Cerebellar nuclear complex (tissue), 1 donor: ENCODE measurements at places on chromosomes 3 and 15.

DNA sequence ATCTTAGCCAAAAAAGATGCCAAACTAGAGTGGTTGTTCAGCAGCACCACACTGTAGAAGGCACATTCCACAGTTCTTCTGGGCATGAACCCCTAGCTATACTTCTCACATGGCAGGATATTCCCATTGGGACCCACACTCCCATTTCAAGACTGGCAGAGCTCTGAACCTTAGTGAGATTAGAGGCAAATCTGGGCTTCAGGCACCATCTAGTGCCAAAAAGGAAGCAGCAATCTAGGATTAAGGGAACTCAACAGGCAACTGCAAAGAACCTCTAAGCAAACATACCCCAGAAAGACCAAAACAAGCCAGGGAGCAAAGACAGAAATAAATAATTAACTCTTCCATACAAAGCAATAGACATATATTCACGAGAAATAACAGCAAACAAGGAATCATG is 66.2 kb downstream of the TAFA4 start:
- DNase-seq, result no peak

GRCh38 chr3:128232376-128233178 is 79.3 kb downstream of the EEFSEC start:
- no peak for DNase-seq

DNA sequence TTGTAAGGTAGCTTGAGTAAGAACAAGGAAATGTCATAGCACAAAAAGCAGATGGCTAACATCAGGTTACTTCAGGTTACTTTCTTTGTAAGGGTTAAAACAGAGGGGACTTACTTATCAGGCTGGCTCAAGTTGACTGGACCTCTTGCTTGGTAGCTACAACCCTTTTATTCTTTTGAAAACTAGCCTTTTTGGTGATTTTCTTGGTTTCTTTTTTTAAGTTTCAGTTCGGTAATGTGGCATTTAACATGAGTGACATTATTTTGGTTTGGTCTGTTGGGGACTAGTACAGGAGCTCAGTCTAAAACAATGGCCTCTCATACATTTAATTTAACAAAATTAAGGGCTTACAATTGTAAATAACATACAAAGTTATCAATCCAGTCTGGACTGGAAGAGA is 621.4 kb downstream of the OTOL1 start:
- no peak for DNase-seq

DNA sequence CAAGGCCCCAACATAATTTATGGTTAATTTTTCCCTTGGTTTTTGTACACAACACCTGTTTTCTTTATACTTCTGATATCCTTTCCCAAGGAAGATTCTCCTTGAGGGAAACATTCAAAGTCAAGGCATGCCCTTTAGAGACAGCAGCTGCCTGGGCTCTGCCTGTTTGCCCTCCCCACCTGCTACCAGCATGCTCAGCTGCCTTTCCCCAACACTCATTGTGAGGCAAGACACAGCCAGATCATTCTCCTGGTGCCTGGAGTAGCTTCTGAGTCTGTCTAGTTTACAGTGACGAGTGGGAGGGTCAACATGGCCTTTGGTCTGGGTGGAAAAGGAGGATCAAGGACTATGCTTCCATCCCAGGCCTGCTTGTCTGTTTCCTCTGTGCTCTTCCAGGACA is 132.5 kb downstream of the EPHB1 start:
- no peak for DNase-seq

DNA sequence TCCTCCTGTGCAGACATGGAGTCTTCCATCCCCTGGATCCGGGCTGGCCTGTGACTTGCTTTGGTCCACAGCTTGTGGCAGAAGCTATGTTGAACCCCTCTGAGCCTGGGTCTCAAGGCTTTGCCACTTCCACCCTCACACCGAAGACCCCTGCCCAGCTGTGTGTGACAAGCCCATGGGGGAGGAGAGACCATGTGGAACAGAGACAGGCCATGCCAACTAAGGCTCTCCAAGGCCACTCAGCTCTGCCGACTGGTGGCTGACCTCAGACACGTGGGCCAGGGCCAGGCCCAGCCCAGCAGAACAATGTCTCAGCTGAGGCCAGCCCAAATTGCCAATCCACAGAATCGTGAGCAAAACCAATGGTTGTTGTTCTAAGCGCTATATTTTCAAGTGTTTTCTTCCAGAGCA is 16.4 kb upstream of the CFAP100 start:
- no peak for DNase-seq

GRCh38 chr3:79362571-79363270 is 405.1 kb downstream of the ROBO1 start:
- no peak for DNase-seq

DNA sequence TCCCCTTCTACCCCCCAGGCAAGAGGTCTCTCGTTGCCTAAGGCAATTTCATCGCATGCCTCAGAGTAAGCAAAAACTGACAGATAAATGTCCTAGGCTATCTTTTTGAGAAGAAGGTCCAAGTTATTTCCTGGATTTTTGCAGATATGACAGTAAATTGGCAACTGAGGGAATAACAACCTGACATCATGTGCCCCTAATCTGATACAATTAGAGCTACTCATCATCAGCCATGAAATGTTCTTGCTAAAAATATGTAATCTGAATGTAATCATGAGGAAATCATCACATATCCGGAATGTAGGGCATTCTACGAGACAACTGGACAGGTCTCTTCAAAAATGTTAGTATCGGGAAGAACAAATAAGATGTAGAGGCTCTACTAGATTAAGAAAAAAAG is 44.1 kb downstream of the TNIK start:
- DNase-seq, result no peak

DNA sequence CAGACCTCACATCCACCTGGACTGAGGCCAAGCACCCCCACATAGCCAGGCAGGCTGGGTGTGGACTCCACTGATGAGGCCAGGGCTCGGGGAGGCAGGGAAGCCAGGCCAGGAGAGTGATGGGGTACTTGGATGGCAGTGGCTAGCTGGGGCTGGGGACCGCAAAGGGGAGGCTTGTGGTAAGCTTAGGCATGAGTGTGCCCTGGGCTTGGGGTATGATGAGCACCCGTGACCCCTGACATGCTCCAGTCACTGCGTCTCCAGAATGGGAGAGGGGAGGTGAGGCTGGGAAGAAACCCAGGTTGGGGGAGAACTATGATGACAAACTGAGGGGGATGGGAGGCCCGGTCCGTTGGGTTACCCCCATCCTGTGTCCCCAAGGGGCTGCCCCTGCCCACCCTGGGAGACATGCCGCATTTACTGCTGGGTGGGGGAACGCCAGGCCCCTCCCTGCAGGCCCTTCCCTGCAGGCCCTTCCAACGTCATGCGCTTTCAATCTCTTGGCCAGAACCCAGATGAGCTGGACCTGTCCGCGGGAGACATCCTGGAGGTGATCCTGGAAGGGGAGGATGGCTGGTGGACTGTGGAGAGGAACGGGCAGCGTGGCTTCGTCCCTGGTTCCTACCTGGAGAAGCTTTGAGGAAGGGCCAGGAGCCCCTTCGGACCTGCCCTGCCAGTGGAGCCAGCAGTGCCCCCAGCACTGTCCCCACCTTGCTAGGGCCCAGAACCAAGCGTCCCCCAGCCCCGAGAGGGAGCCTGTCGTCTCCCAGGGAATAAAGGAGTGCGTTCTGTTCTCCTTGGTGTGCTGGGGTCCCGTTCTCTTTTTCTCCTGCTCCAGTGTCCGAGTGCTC is 34.1 kb downstream of the TSPAN3 start:
- DNase-seq, result no peak

DNA sequence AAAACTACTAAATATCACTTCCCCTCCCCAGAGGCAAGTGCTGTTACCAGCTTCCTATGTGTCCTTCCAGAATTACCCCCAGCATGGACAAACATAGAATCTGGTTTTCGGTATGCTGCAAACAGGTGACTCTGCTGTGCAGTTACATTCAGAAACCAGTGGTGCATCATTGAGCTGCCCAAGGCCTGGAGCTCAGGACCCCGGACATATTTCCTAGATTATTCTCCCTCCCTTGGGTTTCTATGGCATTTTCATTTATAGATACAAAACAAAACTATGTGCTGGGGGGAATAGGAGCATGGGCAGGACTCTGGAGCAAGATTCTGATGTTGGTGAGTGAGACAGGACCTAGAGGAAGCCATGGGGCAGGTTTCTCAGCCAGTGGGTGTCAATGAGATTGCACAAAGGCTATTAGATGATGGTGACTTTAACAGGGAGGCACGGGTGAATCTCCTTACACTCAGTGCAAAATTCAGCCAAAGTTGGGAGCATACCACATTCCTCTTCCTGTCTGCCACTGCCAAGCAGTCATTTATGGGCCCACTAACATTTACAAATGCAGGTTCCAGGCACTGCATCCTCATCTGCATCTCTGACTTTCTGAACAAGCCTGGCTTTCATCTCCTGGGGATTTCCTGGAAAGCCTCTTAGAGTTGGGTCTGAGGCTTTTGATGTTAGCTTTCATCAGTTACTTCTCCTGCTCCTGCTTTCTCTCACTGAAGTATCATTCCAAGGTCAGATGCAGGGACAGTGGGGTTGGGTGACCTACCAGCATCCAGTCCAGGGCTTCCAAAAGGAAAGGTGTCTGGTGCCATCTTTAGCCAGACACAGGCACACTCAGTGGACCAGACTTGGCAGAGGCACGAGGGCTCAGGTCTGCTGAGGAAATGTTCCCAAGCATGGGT is 44.5 kb downstream of the CMTM7 start:
- no peak for DNase-seq
